Liver (tissue), 10 donors: ENCODE measurements at places on chromosomes 4 and X. TPM values are rescaled to one million over a fixed set of nuclear protein-coding genes. Genes with fewer than 3 reads are reported as not detected.
A peak's percentile ranks its signal among the peaks of the same experiment; 100 is the strongest.

BMX gene
- total RNA-seq = 0.23 TPM

PAGE2 gene
- not detected for total RNA-seq

NMU gene
- total RNA-seq = not detected

TLR10 gene
- 1.9 TPM for total RNA-seq

DNA sequence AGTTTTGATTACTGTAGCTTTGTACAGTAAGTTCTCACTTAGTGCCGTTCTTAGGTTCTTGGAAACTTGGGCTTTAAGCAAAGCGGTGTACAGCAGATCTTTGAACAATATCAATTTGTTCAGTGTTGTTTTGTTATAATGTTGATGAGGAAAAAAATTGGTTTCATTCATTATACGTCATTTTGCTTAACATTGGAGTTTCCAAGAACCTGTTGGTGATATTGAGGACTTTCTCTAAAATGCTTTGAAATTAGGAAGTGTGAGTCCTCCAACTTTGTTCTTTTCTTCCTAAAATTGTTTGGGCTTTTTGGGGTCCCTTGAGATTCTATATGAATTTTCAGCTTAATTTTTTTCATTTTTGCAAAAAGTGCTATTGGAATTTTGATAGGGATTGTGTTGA lies 49.1 kb downstream of the STAG2 start:
- peaks cover 2% of the 10 kb centered on the region for H3K4me1 ChIP-seq
- H3K36me3 ChIP-seq = no peaks in the 10 kb centered on the region
- no peak overlapping the region for H3K4me3 ChIP-seq
- DNase-seq = no peak
- no peaks in the 10 kb centered on the region for H3K27me3 ChIP-seq

DNA sequence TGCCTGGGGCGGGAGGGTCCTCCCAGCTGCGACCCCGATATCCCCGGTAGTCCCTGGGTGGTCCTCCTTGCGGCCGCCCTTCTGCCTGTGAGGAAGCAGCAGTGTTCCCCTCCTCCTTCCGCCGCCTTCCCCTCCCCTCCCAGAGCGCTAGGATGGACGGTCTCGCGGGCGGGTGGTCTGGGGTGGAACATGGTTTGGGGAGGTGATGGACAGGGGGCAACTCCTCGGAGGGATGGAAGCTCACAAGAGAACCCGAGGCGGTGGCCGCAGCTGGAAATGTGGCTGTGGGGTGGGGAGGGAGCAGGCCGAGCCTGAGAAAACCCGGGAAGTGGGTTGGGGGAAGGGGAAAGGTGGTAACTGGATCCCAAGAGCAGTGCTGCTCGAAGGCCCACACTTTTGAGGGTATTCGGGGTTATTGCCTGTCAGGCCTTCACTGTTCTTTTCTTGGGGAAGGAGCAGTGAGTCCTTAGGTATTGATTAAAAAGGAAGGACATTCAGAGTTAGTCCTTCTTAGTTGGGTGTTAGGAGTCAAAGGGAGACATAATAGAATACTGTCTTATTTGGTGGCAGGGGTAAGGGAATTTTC lies 581 bp downstream of the UBE2K start:
- H3K36me3 ChIP-seq = no peaks in the 10 kb centered on the region
- H3K27me3 ChIP-seq = no peaks in the 10 kb centered on the region
- H3K27ac ChIP-seq = peak overlapping the region; percentile 98
- DNase-seq = peak; percentile 71
- peaks cover 25% of the 10 kb centered on the region for H3K4me1 ChIP-seq
- H3K4me3 ChIP-seq = peak overlapping the region; percentile 85

DNA sequence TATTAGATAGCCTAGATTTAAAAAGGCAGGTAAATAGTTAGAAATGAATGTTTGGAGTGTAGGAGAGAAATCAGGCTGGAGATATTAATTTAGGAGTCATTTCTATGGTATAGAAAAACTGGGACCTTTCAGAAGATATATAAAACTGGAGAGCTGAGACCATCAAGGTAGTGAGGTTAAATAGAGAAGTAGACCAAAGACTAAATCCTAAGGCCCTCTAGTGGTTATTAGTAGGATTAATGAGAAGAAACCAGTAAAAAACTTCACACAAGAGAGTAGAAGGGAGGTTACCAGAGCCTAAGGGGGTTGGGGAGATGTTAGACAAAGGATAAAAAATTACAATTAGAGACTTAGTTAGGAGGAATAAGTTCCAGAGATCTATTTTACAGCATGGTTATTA lies 351.0 kb upstream of the SPANXN1 start:
- no peak overlapping the region for H3K4me3 ChIP-seq
- H3K27me3 ChIP-seq = no peaks in the 10 kb centered on the region
- no peaks in the 10 kb centered on the region for H3K36me3 ChIP-seq
- H3K4me1 ChIP-seq = no peaks in the 10 kb centered on the region
- DNase-seq = no peak

GRCh38 chr4:153792618-153793247 lies 3.9 kb upstream of the SFRP2 start:
- H3K27ac ChIP-seq = no peak overlapping the region
- no peak for DNase-seq
- no peaks in the 10 kb centered on the region for H3K36me3 ChIP-seq
- H3K4me3 ChIP-seq = no peak overlapping the region
- H3K4me1 ChIP-seq = peaks cover 33% of the 10 kb centered on the region
- peaks cover 12% of the 10 kb centered on the region for H3K27me3 ChIP-seq

GRCh38 chrX:27085346-27085745 lies 377.8 kb downstream of the PPP4R3C start:
- H3K4me3 ChIP-seq = no peak overlapping the region
- DNase-seq = no peak
- H3K4me1 ChIP-seq = no peaks in the 10 kb centered on the region
- no peaks in the 10 kb centered on the region for H3K36me3 ChIP-seq
- H3K27ac ChIP-seq = no peak overlapping the region

DNA sequence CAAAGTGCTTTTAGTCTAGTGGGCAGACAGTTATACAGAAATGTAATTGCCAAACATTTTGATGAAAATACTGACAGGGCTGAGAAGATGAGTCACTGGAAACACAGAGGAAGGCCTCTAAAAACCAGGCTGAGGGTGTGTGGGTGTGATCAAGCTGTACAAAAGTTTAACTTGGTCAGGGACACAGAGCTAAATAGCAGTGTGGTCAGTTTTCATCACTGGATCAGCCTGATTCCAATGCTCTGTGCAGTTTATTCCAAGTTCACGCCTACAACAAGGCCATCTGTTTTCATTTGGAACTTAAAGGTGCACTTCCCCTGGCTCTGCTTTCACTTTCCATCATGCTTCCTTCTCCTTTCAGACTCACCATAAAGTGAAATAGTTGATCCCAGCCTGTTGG lies 10.6 kb downstream of the CENPVL3 start:
- H3K4me1 ChIP-seq = no peaks in the 10 kb centered on the region
- no peak overlapping the region for H3K4me3 ChIP-seq
- H3K36me3 ChIP-seq = no peaks in the 10 kb centered on the region
- no peak overlapping the region for H3K27ac ChIP-seq
- H3K27me3 ChIP-seq = no peaks in the 10 kb centered on the region

GRCh38 chrX:83845397-83845796 lies 15.5 kb upstream of the CYLC1 start:
- H3K4me1 ChIP-seq = no peaks in the 10 kb centered on the region
- H3K27ac ChIP-seq = no peak overlapping the region
- H3K36me3 ChIP-seq = no peaks in the 10 kb centered on the region
- H3K4me3 ChIP-seq = no peak overlapping the region

DNA sequence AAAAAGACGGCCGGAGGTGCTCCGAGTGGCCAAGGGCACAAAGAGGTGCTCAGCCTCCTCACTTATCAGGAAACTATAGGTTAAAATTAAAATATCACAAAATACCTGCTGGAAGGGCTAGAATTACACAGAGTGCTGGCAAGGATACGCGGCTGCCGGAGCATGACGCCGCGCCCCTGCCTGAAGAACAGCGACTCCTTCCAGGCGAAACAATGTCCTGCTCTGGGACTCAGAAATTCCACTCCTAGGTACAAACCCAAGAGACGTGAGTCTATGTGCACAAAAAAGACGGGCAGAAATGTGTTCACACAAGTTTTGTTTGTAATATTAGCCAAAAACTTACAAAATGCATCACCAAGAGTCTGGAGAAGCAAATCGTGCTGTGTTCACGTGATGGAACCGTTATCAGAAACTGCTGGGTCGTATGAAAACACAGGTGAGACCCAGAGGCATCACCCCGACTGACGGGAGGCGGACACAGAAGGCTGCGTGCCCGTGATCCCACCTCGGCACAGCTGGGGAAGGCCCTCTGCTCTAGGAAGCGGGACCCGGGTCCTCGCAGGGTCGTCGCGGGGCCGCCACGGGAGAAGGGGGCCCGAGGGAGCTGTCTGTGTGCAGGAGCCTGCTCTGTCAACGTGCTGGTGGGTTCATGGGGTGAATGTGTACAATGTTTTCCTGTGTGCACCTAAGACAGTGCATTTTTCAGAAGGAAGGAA lies 27.6 kb downstream of the CTBP1 start:
- no peak for DNase-seq
- H3K36me3 ChIP-seq = peaks cover 19% of the 10 kb centered on the region
- no peak overlapping the region for H3K27ac ChIP-seq
- no peak overlapping the region for H3K4me3 ChIP-seq
- H3K27me3 ChIP-seq = no peaks in the 10 kb centered on the region

DNA sequence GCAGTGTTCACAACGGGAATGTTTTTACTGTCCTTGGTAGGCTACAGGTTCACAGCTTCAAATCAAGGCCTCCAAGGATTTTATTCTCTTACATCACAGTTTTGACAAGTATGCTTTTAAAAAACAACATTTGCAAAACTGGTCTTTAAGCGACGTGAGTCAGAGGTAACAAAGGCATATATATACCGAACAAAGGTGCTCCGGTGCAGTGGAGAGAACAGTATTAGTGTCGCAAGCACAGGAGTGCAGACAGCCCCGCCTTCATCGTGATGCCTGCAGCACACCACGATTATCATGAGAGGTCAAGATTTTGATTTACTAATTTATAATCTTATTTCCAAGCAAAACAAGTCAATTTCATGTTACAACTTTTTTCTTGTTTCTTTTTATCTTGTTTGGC lies 90.8 kb downstream of the GATB start:
- no peak overlapping the region for H3K27ac ChIP-seq
- no peaks in the 10 kb centered on the region for H3K27me3 ChIP-seq
- no peaks in the 10 kb centered on the region for H3K36me3 ChIP-seq
- no peak overlapping the region for H3K4me3 ChIP-seq

DNA sequence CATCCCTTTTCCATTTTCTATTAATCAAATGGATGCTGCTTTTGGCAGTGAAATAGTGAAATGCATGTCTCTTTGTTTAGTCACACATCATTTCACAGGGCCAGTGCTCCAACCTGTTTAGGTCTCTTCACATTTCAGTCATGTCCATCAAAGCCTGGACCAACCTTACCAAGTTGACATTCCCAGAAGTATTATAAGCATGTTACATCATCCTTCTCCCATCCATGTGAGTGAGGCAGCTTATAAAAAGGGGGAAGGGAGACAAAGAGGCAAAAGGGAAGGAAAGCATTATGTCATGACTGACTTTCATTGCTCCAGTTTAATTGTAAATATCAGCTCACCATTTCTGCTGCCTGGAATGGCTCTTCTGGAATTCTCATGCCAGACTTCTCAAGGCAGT lies 94.4 kb downstream of the NWD2 start:
- no peak for DNase-seq
- H3K4me1 ChIP-seq = no peaks in the 10 kb centered on the region
- no peaks in the 10 kb centered on the region for H3K36me3 ChIP-seq
- no peak overlapping the region for H3K27ac ChIP-seq
- H3K4me3 ChIP-seq = no peak overlapping the region
- H3K27me3 ChIP-seq = no peaks in the 10 kb centered on the region

DNA sequence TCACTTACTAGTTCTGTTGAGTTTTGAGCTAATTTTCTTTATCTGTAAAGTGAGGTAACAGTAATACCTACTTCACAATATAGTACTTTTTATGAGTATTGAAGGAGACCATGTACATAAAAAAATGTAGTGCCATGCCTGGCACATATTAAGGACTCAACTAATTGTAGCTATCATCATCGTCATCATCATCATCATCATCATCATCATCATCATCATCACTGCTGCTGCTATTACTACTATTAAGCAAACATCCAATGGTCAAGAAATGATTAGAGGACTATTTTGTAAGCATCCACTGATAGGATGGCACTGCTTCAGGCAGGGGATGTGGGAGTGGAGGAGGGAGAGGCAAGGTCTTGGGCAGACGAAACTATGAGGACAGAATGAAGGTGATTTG lies 47.4 kb upstream of the GPR101 start:
- H3K36me3 ChIP-seq = no peaks in the 10 kb centered on the region
- no peak overlapping the region for H3K4me3 ChIP-seq
- DNase-seq = no peak

DNA sequence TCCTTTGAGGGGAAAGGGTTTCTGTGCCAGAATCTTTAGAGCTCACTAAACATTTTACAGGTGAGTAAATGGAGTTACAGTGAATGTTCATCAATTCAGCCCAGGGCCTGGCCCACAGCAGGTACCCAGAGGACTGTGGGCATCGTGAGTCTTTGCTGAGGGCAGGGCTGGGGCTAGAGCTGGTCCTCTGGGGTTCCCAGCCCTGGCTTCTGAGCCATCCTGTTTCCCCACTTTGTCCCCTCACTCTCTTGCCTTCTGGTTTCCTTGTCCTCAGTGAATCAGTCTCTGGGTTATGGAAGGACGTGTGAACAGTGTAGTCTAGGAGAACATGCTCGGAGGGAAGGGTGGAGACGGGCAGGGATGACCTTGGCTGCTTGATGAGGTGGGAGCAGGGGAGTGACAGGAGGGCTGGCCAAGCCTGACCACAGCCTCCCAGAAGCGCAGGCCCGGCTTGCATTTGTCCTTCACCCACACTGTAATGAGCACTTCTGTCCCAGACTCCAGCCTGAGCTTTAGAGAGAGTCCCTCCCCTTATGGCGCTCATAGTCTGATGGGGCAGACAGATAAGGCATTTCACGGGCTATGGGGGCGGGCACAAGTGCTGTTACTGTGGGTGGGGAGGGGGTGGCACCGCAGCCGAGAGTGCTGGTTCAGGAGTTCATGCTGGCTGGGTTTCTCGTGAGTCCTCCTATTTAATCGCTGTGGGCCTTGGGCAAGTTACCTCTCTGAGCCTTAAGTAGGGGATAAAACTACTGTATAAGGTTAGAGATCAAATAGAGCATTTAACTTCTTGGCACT lies 17.3 kb downstream of the TBC1D14 start:
- no peak overlapping the region for H3K4me3 ChIP-seq
- H3K27ac ChIP-seq = peak overlapping the region; percentile 78
- peaks cover 89% of the 10 kb centered on the region for H3K4me1 ChIP-seq
- no peaks in the 10 kb centered on the region for H3K27me3 ChIP-seq
- peaks cover 10% of the 10 kb centered on the region for H3K36me3 ChIP-seq

- no peak overlapping the region for H3K4me3 ChIP-seq
- DNase-seq = no peak
- no peaks in the 10 kb centered on the region for H3K4me1 ChIP-seq
- H3K27ac ChIP-seq = no peak overlapping the region
Measured at GRCh38 chr4:73181231-73181630, 77.4 kb downstream of the ANKRD17 start.
